ENCODE measurements at places on chromosomes 6 and 20.
A peak's percentile ranks its signal among the peaks of the same experiment; 100 is the strongest.

- DNase-seq = no peak
These were observed 20.6 kb downstream of the KCNQ2 start for GRCh38 chr20:63451821-63452220.

DNA sequence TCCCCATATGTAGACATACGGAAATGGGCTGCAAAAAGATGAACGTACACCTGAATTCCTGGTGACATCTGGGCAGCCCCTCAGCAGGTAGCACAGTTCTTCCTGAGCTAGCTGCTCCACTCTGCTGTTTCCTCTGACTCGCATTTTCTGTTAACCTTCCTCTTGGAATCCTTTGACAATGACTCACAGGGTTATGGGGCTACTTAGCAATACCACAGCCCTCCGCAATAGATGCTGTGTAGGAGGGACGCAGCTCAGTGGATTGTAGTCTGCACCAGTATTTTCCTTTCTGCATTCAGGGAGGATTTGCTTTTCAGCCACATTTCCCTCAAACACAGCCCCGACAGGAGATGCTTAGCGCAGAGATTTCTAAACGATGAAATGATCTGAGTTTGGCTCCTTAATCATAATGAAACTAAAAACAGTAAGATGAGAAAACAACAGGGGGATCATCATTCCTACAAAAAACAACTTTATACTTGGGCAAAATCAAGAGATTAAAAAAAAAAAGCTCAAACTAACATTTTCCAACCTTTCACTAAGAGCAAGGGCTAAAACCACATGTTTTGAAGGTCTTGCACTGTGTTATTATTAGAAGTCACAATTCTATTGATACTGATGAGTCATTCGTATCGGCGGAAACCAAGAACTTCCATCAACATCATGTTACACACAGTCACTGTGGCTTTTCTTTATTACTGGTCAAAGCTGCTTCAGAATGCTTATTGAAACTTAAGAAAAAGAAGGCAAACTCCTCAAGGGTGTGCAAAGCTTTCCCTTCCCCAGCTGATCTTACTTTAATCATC, 12.2 kb downstream of the BACH2 start:
- no peak for DNase-seq

- no peak for DNase-seq
These were observed 64.0 kb downstream of the TCP11 start for GRCh38 chr6:35076997-35077712.

- no peak for DNase-seq
These were observed 97.4 kb upstream of the DST start for GRCh38 chr6:56739836-56740815.

GRCh38 chr6:70315079-70315751, 12.3 kb upstream of the COL9A1 start:
- no peak for DNase-seq

DNA sequence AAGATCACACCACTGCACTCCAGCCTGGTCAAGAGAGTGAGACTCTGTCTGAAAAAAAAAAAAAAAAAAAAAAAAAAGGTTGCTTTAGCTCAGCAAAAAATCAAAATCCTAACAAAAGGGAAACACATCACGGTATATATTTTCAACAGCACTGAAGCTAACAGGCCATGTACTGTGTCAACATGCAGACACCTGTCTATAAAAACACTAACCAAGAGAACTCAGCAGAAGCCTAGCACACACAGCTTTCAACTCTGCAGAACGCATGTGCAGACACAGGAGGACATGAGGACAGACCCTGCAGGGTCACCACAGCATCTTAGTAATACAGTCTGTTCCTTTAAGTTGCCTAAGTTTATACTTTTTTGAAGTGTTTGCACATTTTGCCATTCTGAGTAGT, 13.5 kb downstream of the NINL start:
- peak; percentile 41 for DNase-seq

DNA sequence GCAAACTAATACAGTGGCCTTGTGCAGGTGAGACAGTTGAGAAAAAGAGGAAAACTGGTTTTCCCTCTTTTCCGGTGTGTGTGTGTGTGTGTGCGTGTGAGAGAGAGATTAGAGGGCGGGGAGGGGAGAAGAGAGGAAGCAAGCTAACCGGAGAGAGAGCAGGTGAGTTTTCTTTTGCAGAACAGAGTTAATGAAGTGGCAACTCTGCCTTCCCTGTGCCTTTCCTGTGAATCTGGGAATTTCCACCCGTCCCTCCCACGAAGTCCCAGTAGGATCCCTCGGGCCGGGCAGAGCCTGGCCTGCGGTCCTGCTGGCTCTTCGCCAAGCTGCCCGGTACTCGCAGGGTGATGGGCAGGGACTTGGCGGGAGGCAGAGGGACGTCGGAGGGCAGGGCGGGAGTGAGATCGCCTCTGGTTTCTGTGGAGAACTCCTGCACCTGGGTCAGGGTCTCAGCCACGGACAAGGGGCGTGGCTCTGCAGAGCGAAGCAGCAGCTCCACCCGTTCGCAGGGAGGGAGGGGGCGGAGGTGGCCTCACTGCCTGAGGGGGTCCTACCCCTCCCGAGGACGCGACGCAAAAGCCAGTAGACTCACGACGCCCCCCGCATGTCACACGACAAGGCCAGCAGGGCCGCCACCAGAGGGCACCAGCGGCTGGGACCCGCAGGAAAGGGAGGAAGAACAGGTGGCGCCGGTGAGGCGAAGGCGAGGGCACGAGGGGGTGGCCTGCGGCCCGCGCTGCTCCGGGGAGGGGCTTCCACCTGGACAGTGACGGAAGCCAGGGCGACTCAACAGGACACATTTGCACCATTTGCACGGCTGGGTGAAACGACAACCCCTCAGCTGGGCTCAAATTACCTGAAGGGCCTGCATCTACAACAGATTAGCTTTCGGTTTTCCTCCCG, 51.2 kb upstream of the RNF182 start:
- peak; percentile 89 for DNase-seq

GRCh38 chr6:130035211-130035610, 16.8 kb downstream of the L3MBTL3 start:
- no peak for DNase-seq

DNA sequence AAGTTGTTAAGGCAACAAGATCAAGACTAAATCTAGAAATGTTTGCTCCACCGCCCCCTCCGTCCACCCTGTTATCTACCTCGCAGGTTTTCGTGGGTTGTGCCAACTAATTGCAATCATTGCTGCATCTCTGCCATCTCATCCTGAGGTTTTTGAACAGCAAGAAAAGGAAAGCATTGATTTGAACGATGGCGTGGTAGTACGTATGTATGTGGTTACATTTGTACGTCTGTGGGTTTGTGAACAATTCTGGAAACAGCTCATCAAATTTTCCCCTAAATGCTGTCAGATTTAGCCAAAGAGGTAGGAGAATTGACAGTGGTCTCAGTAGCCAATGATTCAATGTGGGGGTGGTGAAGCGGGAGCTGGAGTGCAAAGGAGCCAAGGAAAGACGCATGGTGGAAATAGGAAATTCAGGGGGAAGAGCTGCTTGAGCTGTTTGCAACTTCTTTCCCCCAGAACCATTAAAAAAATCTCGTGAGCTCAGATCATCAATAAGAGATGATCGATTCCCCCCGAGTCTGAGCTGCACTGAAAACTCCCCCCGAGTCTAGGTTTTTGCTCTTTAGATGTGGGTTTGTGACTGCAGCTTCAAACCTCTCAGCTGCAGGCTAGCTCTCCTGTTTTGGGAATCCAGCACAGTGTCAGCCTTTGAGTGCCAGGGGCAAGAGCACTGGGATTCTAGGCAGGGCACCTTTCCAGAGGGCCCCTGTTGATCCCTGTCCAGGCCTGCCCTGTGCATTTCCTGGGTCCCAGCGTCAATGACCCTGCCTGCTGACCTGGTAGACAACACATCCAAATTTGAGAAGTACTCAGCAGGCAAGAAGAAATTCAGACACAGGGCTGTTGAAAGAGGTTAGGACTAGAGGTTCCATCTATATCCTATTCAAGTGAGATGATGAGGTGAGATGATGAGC, 72.6 kb upstream of the LY86 start:
- DNase-seq = no peak

DNA sequence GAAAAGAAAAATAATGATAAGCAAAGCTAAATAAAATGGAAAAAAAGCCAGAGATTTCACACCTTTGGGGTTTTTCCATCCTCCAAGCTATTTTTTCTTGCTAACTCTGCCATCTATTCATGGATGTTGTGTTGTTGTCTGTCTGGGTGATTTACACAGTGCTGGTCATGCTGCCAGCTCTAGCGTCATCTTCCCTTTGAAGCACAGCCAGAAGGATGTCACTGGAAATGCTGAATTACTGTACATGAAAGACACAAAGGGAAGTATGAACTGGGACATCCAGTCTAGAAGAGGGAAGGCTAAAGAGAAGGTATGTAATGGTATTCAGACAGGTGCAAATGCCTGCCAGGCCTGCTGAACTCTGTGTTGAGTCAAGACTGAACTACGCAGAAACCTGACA, 241.9 kb upstream of the STXBP5 start:
- DNase-seq = no peak
